ENCODE measurements at places on chromosomes 7 and 10.

DNA sequence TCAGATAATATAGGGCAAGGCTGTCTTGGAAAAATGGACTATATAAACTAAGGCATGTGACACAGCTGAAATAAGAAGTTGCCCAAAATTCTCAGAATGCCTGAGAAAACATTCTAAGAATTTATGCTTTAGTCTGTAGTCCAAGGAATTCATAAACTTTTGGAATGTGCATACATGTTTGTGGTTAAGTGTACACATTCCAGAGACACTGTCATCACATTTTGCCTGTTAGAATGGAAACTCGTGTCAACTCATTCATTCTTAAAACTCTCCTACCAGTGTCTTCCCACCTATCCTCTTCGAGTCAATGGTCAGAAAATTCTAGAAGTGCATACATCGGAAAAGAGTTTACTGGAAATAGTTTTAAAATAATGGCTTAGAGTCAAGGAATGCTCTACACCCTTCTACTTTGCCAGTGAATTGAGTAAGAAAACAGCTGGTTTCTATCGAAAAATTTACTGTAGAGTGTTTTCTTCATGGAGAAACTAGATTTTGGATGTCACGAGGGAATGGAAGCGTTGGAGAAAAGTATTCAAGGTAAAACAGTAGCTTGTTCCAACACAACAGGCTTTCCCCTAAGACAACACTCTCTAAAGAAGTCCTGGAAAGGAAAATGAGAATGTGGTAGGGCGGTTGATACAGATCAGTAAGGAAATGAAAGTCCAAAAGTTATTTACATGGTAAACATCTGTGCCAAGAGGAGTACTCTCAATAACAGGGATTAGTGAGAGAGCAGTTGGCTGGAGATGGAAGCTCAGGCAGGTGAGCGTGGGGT lies 1177.6 kb upstream of the C7orf33 start:
- no peak for DNase-seq

GRCh38 chr10:131002031-131002861 lies 309.3 kb downstream of the TCERG1L start:
- DNase-seq = no peak

DNA sequence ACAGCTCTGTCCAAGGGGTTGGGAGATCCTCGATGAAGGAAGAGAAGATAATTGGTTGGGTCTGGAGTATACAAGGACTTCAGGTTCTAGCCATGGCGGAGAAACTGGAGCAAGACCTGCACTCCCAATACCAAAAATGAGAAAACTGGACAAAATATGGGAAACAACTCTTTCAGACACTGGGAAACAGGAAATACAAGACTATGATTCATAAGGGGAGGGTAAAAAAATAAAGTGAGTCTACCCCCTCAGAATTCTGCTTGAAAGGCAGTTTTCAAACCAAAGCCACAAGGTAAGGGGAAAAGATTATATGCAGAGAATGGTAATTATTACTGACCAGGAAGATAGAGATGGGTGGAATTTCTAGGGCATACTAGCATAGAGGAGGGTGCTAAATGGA lies 10.2 kb upstream of the SEC61G start:
- no peak for DNase-seq

DNA sequence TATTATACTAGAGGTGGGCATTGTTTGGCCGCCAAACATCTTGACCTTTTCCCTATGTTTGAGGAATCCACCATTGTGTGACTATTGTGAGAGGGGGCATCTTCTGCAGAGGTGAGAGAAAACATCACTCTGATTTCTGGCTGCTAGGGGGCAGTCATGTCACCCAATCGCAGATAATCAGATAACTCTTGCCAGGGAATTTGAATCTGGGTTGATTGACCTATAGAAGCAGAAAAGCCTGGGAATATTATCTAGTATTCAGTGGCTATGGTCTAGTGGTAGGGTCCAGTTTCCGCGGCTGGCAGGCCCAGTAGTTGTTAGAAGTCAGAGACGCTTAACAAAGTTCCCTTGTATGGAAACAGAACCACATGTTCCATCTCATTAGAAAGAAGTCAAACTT lies 808.5 kb downstream of the PHTF2 start:
- DNase-seq = no peak

GRCh38 chr10:112687647-112688046 lies 240.6 kb downstream of the VTI1A start:
- no peak for DNase-seq

DNA sequence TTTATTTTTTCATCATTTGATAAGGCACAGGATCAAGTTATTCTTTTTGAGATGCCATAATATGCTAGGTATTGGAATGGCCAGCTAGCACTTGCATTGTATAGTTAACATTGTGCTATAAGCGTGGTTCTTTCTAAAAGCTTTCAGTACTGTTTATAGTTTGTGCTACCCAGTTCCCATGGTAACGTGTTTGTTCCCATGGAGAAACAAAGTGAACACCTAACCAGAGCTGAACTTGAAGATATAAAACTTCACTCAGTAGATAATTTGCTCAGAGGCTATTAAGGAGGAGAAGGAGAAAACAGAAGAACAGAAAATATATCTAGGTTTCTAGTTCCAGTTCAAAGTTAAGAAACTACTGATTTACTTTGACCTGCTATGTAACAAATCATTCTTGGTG lies 23.6 kb upstream of the ITGB8 start:
- no peak for DNase-seq

- no peak for DNase-seq
These were observed 68.4 kb downstream of the ELFN1 start for GRCh38 chr7:1738511-1738910.

DNA sequence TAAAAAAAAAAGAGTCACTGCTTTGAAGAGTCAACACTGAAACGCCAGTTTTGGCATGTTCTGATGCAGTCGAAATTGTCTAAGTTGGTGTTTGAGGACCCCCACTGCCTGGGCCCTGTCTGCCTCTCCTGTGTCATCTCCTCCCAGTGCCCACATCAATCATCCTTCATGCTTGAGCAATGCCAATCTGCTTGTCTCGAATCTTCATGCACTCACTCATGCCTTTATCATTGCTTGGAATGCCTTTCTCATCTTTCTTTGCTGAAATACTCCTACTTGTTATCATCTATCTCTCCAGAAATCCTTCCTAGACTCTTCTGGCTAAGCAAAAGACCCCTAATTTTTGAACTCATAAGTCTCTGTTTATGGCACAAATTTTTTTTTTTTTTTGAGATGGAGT lies 42.1 kb upstream of the PLPP4 start:
- no peak for DNase-seq

GRCh38 chr7:37040330-37040729 lies 316.0 kb upstream of the AOAH start:
- no peak for DNase-seq

GRCh38 chr10:46074196-46074946 lies 28.3 kb upstream of the MSMB start:
- DNase-seq = no peak

DNA sequence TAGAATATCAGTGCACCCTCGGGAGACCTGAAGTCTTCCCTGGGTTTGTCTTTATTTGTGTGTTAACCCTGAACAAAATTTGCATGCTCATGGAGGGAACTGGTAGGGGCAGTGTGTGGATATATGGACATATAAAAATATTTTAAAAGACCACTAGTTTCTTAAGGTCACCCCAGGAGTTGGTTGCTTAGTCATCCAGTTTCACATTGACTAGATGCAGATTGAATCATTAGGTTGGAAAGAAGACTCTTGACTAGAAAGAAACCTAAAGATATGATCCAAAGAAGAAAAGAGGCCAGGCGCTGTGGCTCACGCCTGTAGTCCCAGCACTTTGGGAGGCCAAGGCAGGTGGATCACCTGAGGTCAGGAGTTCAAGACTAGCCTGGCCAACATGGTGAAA lies 137.1 kb downstream of the KAT6B start:
- DNase-seq = no peak

GRCh38 chr10:17003151-17003550 lies 126.5 kb downstream of the CUBN start:
- DNase-seq = no peak

DNA sequence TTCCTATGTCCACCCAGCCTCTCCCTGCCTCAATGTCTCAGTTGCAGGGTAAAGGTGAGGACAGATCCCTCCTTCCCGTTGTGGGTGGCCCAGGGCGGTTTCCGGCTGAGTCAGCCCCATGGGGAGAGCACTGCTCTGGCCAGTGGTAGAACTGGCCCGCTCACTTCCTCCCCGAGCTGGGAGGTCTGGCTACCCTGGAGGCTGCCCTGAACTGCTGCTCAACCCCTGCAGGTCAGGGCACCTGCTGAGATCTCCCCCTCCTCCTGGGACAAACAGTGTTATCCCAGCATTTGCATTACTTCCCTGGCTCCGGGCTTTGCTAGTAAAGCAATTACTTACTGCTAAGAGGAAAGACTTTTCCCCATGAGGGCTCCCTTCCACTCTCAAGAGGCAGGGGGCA lies 21.4 kb upstream of the IMPDH1 start:
- DNase-seq = no peak

GRCh38 chr7:7969306-7970236 lies 975 bp downstream of the GLCCI1 start:
- DNase-seq = peak; percentile 21

DNA sequence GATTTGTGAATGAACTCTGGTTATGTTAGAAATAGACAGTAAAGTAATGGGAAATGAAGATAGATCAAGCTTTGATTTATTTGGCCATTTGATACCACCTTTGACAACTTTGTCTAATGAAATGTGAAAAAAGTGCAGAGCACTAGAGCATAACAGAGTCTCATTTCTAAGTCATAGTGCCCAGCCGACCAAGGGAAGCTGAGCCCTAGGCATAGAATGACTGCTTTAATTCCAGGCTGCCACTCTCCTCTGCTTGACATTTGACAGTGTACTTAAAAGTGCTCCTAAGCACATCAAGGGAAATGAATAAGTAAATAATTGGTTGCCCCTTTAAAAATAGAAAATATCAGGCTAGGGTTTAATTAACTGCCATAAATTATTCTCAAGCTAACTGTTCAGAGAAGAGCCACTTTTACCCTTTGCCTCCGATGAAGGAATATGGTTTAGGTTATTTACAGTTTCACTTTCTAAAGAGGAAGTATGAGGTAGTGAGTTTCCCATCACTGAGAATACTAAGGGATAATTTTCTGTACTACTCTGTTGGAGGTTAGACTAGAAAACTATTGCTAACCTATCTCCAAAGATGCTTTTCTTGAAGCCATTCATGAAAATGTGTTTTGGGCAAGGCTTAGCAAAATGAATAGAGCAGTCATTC lies 591.6 kb downstream of the REEP3 start:
- no peak for DNase-seq

DNA sequence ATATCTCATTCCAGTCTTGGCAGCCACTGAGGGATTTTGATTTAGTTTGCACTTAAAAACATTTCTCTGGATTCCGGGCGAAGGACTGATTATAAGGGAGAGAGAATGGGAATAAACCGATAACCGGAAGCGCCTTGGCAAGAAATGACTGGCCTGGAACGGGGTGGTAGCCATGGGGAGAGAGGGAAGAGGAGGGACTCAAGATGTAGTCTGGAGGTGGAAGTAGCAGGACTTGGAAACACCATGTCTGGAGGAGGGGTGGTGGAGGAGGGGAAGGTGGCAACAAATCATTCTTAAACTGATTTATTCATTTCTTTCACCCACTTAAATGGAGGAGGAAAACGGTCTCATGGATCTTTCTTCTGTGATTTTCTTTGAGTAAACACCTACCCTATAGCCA lies 238.1 kb downstream of the REEP3 start:
- DNase-seq = no peak

DNA sequence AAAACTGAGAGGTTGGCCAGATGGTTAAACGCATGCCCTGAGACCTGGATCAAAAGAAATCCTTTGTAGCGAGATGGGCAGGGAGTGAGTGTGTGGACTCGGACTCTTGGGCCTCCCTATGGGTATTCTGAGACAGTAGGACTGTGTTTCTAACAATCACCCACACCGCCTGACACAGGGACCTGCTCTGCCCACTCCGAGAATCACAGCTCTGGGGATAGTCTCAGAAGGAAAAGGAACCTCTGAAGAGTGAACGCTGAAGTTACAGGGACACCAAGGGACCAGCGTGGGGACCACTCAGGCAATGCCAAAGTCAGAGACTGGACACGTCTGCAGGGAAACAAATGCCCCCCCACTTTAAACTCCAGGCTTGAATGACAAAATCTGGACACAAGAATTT lies 242.1 kb upstream of the TCERG1L start:
- no peak for DNase-seq

GRCh38 chr7:115267503-115267902 lies 345.6 kb downstream of the MDFIC start:
- DNase-seq = no peak

- DNase-seq = no peak
These were observed 179.9 kb upstream of the MBL2 start for GRCh38 chr10:52952391-52953055.

DNA sequence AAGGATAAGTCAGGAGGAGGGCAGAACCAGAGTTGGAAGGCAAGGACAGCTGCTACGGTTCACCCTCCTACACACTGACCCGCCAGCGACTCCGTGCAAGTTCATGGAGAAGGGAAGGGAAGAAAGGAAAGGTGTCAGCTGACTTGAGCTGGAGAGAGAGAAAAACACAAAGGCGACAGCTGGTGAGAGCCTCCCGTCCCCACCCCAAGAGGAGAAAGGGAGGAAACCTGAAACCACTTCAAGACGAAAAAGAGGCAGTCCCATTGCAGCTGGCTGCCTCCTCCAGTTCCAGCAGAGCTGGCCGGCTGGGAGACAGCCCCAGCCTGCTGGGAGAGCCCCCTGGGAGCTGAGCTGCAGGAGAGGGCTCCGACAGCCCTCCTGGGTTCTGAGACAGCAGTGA lies 75.2 kb downstream of the PARD3 start:
- DNase-seq = peak; percentile 34

- DNase-seq = no peak
These were observed 43.8 kb upstream of the GPR26 start for GRCh38 chr10:123622381-123622780.

- no peak for DNase-seq
These were observed 125.0 kb upstream of the GJD4 start for GRCh38 chr10:35480142-35480541.

- no peak for DNase-seq
These were observed 25.1 kb downstream of the CDK14 start for GRCh38 chr7:90621125-90621746.

DNA sequence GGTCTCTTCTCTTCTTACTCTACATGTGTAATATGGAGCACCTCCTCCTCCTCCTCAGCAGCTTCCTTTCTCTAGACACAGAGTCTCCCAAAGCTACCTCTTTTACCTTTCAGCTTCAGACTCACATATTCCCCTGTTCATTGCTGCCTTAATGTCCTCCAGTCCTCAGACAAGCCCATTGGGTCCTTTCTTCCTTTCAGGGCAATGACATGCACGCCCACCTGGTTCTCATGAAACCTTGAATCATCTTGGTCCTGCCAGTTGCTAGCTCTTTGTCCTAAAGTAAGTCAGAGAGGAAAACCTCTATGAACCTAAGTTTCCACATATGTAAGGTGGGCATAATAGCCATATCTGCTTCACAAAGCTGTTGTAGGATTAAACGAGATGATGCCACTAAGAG lies 227.0 kb downstream of the RPS24 start:
- no peak for DNase-seq

Measured in neural crest cell (in vitro differentiated cells).